ENCODE measurements at places on chromosomes 6 and 20.

- DNase-seq: no peak
Measured at GRCh38 chr6:168158213-168158979, 79.4 kb upstream of the FRMD1 start.

- DNase-seq: no peak
Measured at GRCh38 chr6:19478273-19478672, 358.9 kb upstream of the ID4 start.

GRCh38 chr6:153170511-153170910, 39.4 kb upstream of the RGS17 start:
- no peak for DNase-seq

- no peak for DNase-seq
Measured at GRCh38 chr6:11665604-11666326, 112.8 kb downstream of the ADTRP start.

DNA sequence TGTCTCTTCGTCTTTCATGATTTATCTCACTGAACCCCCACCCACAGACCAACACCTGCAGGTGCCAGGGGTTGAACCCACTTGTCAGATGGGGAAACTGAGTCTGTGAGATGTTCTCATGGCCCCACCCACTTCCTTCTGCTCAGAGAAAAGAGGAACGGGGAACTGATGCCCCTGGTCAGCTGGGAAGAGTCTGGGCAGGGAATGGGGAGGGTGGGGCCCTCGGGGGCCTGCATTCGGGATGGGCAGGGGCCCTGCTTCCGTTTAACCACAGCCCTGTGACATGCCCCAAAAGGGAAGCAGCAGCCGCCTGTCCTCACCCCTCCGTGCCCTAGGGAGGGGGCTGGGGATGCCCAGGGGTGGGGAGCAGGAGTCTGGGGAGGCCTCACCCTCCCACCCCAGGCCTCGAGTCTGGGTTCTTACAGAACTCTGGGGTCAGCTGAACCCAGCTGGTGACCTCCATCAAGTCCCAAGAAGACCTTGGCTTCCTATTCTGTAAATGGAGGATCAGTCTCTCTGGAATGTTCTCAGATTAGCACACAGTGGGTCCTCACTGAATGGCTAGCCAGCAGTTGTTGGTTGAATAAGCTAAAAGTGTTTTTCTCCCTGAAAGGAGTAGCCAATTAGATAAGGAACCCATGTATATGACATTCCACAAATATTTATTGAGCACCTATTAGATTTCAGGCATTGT, 81.5 kb downstream of the CEBPB start:
- DNase-seq: no peak

- DNase-seq: no peak
Measured at GRCh38 chr6:29521006-29521680, 33.4 kb upstream of the MAS1L start.

GRCh38 chr6:168756009-168756634, 315.1 kb downstream of the SMOC2 start:
- no peak for DNase-seq

DNA sequence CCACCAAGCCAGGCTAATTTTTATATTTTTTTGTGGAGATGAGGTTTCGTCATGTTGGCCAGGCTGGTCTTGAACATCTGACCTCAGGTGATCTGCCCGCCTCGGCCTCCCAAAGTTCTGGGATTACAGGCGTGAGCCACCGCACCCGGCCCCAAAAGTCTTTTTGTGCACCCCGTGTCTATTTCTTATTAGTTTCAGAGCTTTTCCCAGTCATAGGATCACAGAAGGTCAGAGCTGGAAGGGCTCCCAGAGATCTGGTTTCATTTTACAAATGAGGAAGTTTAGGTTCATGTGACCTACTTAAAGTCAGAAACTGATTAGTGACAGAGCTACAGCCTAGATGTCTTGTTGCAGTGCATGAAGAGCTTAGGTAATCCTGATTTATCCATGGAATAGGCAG, 1.6 kb upstream of the OGFRL1 start:
- DNase-seq: no peak

DNA sequence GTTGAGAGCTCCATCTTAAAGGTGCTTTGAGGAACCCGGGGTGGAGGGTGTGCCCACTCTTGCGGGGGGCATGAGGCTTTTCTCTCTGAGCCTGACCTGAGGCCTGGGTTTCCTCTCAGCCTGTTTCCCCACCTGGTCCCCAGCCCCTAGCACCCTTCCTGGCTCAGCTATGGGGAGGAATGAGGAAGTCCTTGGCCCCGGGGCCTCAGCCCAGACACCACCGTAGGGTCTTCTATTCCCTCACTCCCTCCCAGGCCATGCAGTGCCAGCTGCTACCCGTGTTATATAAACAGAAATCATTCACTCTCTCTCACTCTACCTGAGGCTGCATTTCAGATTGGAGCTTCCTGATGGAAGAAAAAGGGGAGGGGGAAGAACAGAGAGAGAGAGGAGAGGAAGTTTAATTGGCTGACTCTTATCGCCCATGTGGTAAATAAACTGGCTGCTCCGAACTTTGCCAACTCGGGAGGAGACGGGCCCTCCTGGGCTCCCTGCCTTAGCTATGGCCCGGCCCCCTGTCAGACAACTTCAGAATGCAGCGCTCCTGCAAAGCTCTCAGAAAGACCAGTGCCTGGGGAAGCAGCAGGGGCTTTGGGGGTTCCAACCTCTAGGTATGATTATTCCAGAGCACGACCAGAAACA, 2.8 kb downstream of the CDH22 start:
- DNase-seq: no peak
